ENCODE measurements at places on chromosomes 2 and 18. TPM values are rescaled to one million over a fixed set of nuclear protein-coding genes. Genes with fewer than 3 reads are reported as not detected.

Gene LIMS3
- 7.5 TPM for total RNA-seq

Gene BBS5
- total RNA-seq = 10.6 TPM

Gene MC5R
- not detected for total RNA-seq

Gene PHOSPHO2
- 5.8 TPM for total RNA-seq

Gene THUMPD2
- 11.4 TPM for total RNA-seq

DNA sequence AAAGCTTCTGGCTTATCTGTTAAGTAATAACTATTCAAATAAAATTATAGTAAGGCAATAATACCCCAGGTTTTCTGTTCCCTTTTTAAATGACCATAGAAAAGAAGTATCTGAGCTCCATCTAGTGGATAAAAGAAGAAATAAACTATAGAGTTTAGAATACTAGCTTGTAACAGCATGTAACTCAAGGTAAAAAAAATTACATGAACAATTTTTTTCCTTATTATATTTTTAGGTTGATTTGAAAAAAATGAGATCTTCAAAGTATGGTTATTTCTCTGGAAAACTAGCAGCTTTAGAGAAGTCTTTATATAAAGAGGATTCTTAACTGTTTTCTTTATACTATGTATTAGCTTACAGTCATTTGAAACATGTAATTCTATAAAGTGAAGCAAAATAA, 58.1 kb downstream of the NCKAP1 start:
- no peak for DNase-seq

Gene DOK6
- 1.7 TPM for total RNA-seq

GRCh38 chr2:7437716-7438632, 520.8 kb downstream of the RNF144A start:
- no peak for DNase-seq

GRCh38 chr2:30692829-30693275, 114.4 kb downstream of the CAPN13 start:
- no peak for DNase-seq

DNA sequence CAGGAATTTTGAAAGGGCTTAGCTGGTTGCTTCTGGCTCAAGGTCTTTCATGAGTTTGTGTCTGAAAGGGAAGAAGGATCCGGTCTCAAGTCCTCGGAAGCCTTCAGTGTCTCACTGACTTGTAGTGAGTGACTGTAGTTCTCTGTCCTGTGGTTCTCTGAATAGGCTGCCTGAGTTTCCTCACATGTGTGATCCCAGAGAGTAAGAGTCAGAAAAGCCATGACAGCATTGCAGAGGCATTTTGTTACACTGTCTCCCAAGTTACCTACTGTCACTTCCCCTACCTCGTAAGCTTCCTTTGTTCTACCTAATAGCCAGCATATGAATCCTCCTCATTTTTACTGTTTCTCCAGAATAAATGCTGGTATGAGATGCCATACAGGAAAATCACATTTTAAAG, 709.1 kb upstream of the CHAC2 start:
- no peak for DNase-seq

Gene VSNL1
- total RNA-seq = 5.7 TPM

Gene CNGA3
- not detected for total RNA-seq

DNA sequence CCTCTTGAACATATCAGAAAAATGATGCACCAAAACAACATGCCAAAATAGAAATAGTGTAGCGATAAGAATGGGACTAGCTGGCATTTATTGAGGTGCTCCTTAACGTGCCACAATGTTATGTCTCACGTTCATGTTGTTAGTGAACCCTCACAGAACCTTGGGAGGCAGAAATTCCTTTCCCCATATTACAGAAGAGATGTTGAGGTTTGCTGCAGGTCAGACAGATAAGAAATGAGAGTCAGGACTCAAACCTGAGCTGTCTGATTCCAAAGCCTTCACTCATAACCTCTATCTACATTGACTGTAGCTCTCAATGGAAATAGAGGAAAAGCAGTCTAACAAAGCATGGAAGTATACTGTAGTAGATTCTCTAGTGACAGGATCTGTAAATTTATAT, 163.3 kb upstream of the STK17B start:
- no peak for DNase-seq

DNA sequence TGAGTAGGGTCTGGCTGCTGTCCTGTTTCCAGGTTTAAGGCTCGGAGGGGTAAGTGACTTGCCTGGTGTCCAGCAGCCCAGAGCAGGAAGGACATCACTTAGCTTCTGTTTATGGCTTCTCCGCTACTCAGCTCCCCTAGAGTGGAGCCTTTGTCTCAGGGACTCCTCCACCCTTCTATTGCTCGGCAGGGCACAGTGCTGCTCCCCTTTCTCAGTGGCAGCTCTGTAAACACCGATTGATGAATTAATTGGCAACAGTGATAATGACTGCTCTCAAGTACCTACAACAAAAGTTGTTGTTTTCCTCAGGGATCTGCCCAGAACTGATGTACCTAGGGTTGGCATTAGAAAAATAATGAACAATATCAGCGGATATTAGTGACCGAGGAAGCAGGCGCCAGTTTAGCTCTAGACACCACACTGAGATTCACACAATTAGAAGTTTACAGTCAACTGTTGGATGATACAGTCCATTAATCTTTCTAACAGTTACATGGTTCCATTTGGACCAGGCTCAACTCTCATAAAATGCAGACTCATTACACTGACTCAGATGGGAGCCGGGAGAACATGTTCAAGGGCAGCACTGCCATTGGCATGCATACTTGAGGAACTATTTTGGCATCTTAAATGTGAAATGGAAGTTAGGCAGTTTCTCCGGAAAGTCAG, 265.7 kb downstream of the MTX2 start:
- no peak for DNase-seq

- no peak for DNase-seq
These were observed 384.5 kb upstream of the MMADHC start for GRCh38 chr2:149972066-149972465.

Gene SEH1L
- 28.3 TPM for total RNA-seq

Gene COLEC11
- total RNA-seq = 99.0 TPM

DNA sequence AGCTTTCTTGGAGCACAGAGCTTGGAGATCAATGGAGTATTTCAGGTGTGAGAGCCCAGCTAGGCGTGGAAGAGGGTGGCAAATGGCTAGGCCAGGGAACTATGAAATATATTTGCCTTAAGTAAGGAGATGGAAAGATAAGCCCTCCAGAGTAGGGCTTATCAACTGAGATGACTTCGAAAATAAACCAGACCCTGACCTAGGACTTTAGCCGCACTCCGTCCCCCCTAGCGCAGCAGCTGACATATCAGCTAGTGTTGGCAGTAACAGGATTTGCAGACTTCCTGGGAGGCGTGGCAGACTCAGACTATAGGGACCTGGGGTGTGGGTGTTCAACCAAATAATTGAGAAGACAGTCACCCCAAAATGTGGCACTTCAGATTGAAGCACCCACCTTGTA, 127.7 kb upstream of the EPAS1 start:
- no peak for DNase-seq

GRCh38 chr18:74590671-74591070, 7.0 kb upstream of the ZNF407 start:
- no peak for DNase-seq

DNA sequence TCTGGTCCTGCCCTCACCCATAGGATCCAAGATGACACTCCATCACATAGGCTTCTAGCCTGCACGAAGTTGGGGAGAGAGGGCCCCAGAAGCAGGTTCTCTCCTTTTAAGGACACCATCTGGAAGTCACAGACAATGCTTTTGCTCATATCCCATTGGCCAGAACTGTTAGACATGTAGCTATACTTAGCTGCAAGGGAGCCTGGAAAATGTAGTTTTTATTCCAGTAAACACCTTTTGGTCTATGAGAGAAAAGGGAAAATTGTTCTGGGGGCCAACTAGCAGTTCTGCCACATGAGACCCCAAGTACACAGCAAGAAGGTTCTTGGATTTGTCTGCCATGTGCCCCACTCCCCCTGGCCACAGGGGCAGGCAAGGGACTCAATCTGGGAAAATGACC, 206.1 kb downstream of the ZFP36L2 start:
- DNase-seq = no peak

DNA sequence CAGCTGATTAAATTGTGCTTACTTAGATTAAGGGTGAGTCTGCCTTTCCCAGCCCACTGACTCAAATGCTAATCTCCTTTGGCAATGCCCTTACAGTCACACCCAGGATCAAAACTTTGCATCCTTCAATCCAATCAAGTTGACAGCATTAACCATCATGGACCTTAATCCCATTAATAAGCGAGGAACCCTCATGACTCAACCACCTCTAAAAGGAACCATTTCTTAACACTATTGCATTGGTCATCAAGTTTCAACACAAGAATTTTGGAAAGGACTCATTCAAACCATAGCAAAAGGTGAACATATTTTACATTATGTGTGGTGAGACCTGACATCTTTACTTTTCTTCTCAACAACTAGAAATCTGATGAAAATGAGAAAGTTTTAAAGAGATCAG, 187.0 kb downstream of the OSR1 start:
- DNase-seq = no peak

DNA sequence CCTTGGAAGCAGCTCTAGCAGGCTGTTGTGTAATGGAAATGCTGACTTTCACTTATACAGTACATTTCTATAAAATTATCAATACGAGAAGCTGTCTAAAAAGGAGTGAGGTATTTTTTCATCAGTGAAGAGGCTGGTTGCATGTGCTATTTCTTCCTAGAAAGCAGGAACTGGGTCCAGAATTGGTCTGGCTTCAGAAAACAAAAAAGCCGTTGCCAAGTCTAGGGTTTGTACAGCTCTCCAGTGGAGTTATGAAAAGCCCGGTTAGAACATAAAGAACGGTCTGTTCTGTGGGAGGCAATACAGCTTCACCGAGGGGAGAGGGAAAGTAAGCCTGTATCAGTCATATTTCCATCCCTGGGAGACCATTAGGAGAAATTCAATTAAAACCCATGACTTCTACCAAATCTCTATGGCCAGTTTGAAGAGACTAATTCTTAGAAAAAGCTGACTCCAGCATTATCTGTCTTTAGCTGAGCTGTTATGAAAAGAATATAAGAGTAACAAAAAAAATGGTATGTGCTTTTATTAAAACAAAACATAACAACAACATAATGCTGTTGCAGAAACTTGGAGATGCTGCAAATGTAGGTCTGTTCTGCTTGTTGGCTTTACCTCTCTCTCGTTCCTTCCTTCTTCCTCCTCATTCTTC, 217.0 kb downstream of the CMPK2 start:
- no peak for DNase-seq

DNA sequence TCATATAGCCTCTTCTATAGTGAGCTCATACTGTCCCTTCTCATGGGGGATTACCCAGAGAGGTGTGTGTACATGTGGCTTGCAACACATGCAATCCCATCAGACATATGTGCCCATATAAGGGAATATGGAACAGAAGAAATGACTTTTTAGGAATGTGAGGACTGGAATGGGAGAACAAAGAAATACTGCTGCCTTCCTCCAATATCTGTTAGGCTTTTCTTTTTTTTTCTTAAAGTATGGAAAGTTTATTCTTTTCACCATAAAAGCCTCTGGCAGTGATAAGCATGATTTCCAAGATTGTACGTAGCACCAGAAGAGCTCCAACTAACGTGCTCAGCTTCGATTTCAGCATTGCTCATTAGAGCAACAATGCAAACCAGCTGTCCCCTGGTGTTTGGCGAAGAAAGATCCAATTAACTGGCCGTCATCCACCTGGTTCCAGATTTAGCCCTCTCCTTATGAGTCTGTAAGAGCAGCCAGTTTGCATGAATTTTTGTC, 113.6 kb downstream of the ADCYAP1 start:
- DNase-seq = no peak

Gene KCNF1
- 0.30 TPM for total RNA-seq

Gene C1QL2
- total RNA-seq = not detected

Gene SIX3
- total RNA-seq = not detected
